ENCODE measurements at places on chromosomes 5 and 9.
A peak's percentile ranks its signal among the peaks of the same experiment; 100 is the strongest.

- DNase-seq, result no peak
Observed at GRCh38 chr9:76018235-76018634, 127.8 kb downstream of the PCSK5 start.

DNA sequence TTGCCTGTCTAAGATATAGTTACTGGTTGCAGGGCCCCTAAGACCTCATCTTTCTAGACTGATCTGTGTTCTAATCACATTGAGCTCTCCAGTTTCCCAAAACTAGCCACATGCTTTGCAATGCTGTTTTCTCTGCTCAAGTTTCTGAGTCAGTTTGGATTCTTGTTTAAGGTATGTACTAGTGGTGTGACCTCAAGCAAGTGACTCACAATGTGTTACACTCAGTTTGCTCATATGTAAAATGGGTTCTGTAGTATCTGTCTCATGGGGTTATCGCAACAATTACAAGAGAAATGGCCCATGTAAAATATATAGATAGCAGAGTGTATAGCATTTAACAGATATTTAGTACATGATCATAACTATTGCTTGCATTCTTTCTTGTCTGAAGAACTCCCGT lies 153.1 kb upstream of the ELL2 start:
- DNase-seq, result no peak

- DNase-seq, result no peak
Observed at GRCh38 chr5:74169701-74170100, 470.8 kb downstream of the ENC1 start.

GRCh38 chr5:66361070-66361469 lies 217.0 kb downstream of the SREK1 start:
- no peak for DNase-seq

GRCh38 chr9:114452219-114453165 lies 52.8 kb downstream of the WHRN start:
- no peak for DNase-seq

- DNase-seq, result no peak
Observed at GRCh38 chr5:53123702-53124101, 14.1 kb upstream of the MOCS2 start.

- DNase-seq, result no peak
Observed at GRCh38 chr5:124124711-124125229, 612.8 kb downstream of the CSNK1G3 start.

- DNase-seq, result no peak
Observed at GRCh38 chr5:135214897-135215616, 181.0 kb upstream of the PITX1 start.

DNA sequence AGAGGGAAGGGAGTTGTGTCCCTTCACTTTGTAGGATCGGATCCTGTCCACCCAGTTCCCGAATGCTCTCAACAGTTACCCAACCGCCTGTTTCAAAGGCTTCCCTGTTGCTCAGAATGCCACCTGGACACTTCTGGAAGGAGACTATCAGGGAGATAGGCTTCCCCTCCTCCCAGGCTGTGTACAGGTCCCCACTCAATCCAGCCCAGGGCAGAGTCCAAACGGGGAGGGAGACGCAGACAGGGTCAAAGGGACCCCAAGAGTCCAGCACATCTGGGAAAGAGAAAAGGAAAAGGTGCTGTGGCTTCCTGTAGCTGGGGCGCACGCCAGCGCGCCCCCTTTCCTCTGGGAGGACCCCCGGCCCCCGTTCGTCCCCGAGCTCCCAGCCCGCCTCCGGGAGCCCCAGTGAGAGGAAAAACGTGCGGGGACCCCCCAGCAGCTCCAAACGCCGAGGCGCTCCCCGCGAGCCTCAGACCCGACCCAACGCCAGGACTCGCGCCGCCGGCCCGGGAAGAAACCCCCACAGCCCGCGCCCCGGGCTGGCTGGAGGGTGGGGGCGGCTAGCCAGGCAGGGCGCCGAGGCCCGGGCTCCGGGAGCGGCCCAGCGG lies 640 bp downstream of the SURF4 start:
- DNase-seq, result no peak

DNA sequence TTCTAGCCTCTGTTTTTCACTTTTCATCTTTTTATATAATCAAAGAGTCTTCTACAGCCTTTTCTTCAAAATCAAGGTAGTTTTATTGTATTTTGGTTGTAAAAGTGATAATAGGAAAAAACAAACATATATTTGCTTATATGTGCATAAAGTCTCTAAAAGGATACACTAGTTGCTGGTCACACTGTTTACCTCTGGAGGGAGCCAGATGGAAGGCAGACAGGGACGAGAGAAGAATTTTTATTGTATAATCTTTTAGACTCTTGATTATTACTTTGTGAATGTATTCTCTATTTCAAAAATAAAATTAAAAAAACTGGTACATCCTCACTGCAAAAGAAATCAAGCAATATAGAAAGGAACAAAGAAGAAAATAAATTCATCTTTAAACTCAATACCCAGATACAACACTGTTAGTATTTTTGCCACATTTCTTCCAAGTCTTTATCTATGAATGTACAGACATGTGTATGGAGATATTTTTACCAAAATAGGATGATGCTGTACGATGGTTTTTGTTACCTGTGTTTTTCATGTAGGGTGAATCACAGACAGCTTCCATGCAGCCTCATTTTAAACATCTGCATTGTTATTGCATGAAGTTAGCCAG lies 6.1 kb upstream of the RNF183 start:
- DNase-seq, result peak; percentile 49

GRCh38 chr5:98941131-98941883 lies 12.5 kb upstream of the CHD1 start:
- DNase-seq, result peak; percentile 92

DNA sequence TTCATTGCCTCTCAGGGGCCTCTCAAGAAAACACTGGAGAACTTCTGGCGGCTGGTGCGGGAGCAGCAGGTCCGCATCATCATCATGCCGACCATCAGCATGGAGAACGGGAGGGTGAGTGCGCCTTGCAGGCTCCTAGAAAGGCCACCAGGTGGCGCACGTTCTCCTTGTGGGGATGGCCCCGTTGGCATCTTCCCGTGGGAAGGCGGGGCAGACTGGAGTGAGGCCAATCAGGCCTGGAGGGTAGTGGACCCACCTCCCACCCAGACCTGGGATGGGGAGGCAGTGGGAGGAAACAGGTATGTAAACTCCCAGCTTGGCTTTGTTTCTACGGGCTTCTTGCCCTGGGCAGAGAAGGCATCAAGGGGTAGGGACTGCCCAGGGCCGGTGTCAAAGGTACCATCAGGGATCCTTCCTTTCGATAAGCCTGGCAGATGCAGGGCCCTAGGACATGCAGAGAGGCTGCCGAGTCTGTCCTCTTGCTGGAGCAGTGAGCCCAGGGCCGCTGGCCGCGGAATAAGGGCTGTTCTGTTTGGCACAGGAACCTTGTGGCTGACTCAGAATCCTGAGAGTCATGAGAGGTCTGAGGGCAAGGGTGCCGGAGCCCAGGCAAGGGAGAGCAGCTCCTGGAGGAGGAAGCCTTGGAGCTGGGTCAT lies 18.9 kb upstream of the SPTLC1 start:
- peak; percentile 78 for DNase-seq

GRCh38 chr9:93354451-93354850 lies 97.0 kb upstream of the FAM120A start:
- DNase-seq, result peak; percentile 63

Data from NCI-H460 (cell line).